ENCODE measurements at places on chromosomes 12 and 14.
A peak's percentile ranks its signal among the peaks of the same experiment; 100 is the strongest.

GRCh38 chr12:43861015-43861839 is 25.3 kb downstream of the TMEM117 start:
- DNase-seq, result no peak

GRCh38 chr14:104284107-104284592 is 145.8 kb downstream of the KIF26A start:
- no peak for DNase-seq

DNA sequence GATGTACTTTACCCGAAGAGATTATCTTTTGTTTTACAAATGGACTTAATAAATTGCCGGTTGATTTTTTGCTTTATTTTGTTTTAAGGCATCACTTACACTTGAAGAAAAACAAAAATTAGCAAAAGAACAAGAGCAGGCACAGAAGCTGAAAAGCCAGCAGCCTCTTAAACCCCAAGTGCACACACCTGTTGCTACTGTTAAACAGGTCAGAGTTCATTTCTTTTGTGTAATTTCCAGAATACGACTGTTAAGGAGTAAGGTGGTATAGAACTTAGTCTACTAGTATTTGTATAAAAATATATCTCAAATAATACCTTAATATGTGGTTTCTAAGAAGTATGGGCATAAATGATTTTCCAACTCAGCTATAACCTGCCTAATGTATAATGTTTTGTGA is 19.6 kb upstream of the SLC17A8 start:
- DNase-seq, result no peak

- DNase-seq, result peak; percentile 72
Observed at GRCh38 chr12:111406474-111407376, 1.0 kb downstream of the SH2B3 start.

- no peak for DNase-seq
Observed at GRCh38 chr14:35001621-35002020, 18.8 kb downstream of the SRP54 start.

GRCh38 chr12:47920913-47921312 is 16.1 kb upstream of the VDR start:
- DNase-seq, result no peak

DNA sequence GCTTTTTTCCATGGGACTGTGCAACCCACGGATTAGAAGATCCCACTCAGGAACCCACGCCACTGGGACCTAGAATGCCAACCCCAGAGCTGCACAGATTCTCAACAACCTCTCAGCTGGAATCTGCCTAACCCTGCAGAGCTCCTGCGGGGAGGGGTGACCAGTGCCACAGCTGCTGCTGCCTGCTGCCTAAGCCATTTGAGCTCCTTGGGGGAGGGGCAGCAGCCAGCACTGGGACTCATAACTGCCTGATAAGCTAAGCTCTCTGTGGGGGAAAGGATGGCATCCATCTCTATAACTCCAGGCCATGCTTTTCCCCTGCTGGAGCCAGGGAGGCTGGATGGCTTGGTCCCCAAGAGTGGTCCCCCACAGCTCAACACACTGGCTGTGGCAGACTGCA is 182.8 kb downstream of the SLC5A8 start:
- no peak for DNase-seq

Data from CD4-positive, alpha-beta T cell treated with Interleukin-12 subunit alpha and Interleukin-12 subunit beta, for 1 hour (primary cell).